CD4-positive, alpha-beta T cell treated with Interleukin-17A for 4 hours (primary cell): ENCODE measurements at places on chromosomes 4 and X.

GRCh38 chr4:88672987-88673386 lies 24.6 kb downstream of the NAP1L5 start:
- DNase-seq: peak; percentile 45

GRCh38 chr4:90950385-90950841 lies 823.2 kb downstream of the CCSER1 start:
- DNase-seq: no peak

DNA sequence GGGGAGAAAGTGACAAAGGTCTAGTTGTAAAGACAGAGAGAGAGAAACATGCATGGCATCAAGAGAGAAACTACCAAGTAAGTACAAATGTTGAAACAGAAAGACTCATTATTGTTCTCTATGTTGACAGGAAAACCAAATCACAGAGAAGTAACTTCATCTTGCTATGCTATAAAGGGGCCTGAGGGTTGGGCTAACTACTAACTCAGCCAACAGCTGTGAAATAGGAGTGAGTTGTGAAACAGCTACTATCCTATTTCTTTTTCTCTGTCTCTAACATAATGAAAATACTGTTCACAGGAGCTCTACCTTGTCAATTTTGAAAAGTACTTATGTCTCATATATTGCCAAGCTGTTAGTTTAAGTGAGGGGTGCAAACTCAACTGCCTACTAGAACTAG lies 65.0 kb downstream of the MTMR8 start:
- DNase-seq: no peak

- DNase-seq: no peak
Measured at GRCh38 chrX:93741811-93742210, 67.8 kb downstream of the FAM133A start.

DNA sequence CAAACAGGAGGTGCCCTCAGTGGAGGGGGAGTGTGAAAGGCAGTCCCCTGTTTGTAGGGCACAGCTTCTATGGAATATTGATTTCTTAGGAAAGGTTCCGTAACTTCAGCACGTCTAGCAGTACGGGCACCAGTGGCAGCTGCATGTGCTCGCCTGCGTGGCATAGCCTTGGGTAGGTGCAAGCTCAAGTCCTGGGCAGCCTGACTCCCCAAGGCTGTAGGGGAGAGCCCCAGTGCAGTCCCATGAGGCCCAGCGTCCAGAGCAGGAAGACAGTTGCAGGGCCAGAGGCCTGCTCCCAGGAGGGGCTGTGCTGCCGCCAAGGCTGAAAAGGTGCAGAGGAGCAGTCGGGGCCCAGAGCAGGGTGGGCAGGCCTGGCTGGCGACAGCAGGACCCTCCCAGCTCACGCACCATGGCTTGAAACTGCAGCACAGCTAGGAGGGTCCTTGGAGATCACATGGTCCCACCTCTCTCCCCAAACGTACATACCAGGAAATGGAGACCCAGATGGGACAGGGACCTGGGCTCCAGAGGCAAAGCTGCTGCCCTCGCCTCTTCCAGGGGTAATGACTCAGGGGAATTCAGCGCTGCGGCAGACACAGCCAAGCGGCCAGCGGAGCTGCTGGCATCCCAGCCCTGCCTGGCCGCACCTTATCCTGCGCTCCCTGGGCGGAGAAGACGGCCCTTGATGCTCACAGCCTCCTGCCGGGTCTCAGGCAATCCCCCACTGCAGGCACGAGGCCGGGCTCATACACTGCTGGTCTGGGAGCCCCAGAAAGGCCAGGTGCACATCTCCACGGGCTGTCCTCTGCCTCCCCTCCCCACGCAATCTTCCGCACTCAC lies 6.0 kb upstream of the DUSP9 start:
- DNase-seq: no peak
